ENCODE measurements at places on chromosomes 5 and 9. TPM values are rescaled to one million over a fixed set of nuclear protein-coding genes. Genes with fewer than 3 reads are reported as not detected.

DNA sequence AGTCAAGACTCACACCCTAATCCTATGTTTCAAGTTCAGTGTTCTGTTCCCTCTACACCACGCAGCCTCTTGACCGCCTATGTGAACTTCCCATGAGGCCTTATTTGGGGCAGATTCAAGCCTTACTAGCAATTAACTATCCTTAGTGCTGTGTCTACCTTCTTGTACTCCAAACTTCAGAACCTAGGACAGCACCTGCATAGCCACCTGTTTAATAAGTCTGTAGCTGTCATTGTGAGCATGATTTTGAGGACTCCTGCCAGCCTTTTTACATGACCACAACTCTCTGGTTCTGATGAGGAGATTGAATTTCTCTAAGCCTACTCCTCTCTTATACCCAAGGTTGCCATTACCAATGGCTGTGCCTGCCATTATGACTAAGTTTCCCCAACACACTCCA is 50.8 kb upstream of the PCSK1 start:
- no peak for DNase-seq
- no peak overlapping the region for H3K4me3 ChIP-seq
- H3K36me3 ChIP-seq = no peaks in the 10 kb centered on the region
- H3K4me1 ChIP-seq = no peaks in the 10 kb centered on the region
- H3K27me3 ChIP-seq = no peaks in the 10 kb centered on the region
- H3K27ac ChIP-seq = no peak overlapping the region

DNA sequence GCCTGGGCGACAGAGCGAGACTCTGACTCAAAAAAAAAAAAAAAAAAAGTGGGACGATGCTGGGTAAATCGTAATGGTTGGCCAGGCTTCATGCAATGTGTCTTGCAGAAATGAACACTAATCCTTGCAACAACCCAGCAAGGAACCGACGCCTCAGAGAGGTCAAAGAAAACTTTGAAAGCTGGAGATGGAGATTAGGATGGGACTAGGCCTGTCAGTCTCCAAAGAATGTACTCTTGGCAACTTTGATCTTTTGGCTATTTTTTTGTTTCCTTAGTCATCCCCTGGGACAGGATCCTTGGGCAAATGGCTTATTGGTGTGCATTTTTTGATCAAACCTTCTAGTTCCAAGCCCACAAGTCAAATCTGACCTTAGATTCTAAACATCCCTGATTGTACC is 10.6 kb upstream of the PWWP2A start:
- no peaks in the 10 kb centered on the region for H3K4me1 ChIP-seq
- H3K36me3 ChIP-seq = no peaks in the 10 kb centered on the region
- DNase-seq = no peak
- H3K27me3 ChIP-seq = no peaks in the 10 kb centered on the region
- no peak overlapping the region for H3K4me3 ChIP-seq

- DNase-seq = no peak
- H3K36me3 ChIP-seq = no peaks in the 10 kb centered on the region
- H3K27ac ChIP-seq = no peak overlapping the region
- H3K27me3 ChIP-seq = no peaks in the 10 kb centered on the region
Measured at GRCh38 chr5:36237751-36238150, 4.0 kb downstream of the NADK2 start.

DNA sequence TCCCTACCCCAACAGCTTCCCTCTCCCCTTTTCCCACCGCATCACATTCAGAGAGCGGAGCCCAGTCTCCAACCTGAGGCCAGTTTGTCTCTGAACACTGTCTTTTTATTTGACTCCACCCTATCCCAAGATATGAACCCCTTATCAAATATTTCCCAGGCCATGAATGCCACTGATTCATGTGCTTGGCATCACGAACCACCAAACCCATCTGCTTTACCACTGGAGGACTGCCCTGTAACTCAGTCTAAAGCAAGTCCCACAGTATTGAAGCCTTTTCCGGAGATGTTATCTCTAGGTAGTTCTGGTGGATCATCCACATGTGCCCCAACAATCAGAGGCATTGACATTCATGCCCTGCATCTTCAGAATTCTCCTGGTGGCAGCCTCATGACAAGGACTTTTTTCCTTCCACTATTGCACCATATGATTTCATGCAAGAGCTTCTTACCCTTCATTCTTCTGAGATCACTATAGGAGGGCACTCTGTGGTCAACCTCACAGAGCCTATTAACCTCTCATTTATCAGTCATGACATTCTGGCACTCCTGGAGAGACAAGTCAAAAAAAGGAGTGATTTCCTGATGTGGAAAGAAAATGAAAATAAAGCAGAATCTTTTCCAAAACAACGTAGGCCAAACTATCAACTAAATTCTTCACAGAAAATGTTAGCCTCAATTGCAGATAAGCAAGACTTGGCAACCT is 12.3 kb upstream of the SPATA31D4 start:
- H3K36me3 ChIP-seq = no peaks in the 10 kb centered on the region
- no peak overlapping the region for H3K27ac ChIP-seq
- H3K4me3 ChIP-seq = no peak overlapping the region

DNA sequence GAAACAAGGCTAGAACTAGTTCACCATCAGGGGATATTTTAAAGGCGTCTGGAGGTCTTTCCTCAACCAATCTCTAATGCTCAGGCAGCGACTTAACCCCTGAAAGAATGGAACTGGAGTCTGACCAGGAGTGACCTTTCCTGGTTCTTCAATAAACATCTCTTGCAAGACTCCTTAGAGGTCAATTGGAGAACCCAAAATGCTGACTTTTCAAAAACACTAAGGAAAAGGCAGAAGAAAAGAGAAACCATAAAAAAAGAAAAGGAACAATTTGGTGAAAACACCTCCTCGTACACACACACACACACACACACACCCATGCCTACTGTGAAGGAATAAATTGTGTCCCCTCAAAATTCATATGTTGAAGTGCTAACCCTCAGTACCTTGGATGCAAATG is 12.3 kb downstream of the TIMD4 start:
- no peak overlapping the region for H3K4me3 ChIP-seq
- H3K36me3 ChIP-seq = no peaks in the 10 kb centered on the region
- no peaks in the 10 kb centered on the region for H3K27me3 ChIP-seq
- no peak overlapping the region for H3K27ac ChIP-seq
- DNase-seq = no peak

DNA sequence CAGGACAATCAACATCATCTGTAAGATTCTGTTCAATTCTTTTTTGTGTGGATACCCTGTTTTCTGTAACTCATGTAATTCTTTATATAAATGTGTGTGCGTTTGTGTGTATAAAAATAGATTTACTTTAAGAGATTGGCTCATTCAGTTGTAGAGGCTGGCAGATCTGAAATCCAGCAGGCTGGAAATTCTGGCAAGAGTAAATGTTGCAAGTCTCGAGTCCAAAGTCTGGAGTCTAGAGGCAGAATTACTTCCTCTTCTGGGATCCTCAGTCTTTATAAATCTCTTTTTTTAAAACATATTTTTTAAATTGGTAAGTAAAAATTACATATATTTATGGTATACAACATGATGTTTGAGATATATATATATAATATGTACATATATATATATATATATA is 202.1 kb upstream of the TMEM161B start:
- H3K4me1 ChIP-seq = no peaks in the 10 kb centered on the region
- H3K27me3 ChIP-seq = no peaks in the 10 kb centered on the region
- no peaks in the 10 kb centered on the region for H3K36me3 ChIP-seq

- H3K36me3 ChIP-seq = no peaks in the 10 kb centered on the region
- no peaks in the 10 kb centered on the region for H3K27me3 ChIP-seq
- no peak for DNase-seq
- H3K27ac ChIP-seq = peak overlapping the region; percentile 79
- no peaks in the 10 kb centered on the region for H3K4me1 ChIP-seq
Measured at GRCh38 chr9:36162211-36162738, 6.9 kb upstream of the CCIN start.

- H3K27me3 ChIP-seq = no peaks in the 10 kb centered on the region
- no peak for DNase-seq
- no peak overlapping the region for H3K27ac ChIP-seq
Measured at GRCh38 chr5:61234019-61234418, 71.8 kb upstream of the SMIM15 start.

DNA sequence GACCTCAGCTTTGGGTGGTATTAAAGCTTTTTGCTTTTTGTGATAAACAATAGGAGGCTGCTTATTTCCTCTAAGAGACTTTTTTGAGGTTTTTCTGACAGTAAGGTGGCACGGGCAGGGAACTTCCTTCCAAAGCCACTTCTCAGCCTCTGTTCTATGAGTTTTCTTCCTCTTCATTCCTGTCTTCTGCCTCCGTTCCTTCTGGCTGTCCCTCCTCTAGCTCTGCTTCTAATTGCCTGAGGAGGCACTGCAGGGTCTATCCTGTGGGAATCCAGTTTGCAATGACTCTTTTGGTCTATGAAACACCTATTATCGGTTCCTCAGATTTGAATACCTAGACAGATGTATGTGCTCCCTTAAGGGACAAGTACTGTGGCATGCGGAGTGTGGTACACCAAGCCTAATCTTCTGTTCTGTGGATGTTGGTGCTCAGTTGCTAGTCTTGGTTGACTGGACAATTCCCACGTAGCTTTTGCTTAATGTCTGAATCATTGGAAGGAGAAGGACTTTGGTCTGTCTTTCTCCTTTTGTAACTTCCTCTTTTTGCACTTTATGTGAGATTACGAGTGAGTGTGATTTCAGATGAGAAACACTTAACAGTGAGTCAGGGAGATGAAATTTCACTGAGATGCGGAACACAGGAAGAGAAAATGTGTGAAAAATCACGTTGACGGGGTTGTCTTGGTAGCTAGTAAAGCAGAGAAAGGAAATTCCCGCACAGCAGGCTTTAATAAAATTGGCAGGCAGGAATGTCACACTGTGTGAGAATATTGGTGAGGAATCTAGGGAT is 305.2 kb downstream of the EFNA5 start:
- H3K4me1 ChIP-seq = no peaks in the 10 kb centered on the region
- no peak overlapping the region for H3K4me3 ChIP-seq
- no peaks in the 10 kb centered on the region for H3K36me3 ChIP-seq
- H3K27me3 ChIP-seq = no peaks in the 10 kb centered on the region

- no peak overlapping the region for H3K27ac ChIP-seq
- no peak overlapping the region for H3K4me3 ChIP-seq
- peaks cover 50% of the 10 kb centered on the region for H3K36me3 ChIP-seq
- no peaks in the 10 kb centered on the region for H3K27me3 ChIP-seq
- no peak for DNase-seq
- H3K4me1 ChIP-seq = peaks cover 39% of the 10 kb centered on the region
Measured at GRCh38 chr9:93123561-93124283, 10.3 kb downstream of the NINJ1 start.

Gene MARVELD2
- total RNA-seq = 1.2 TPM

Gene IL3
- total RNA-seq = not detected

Gene HRCT1
- total RNA-seq = 13.2 TPM

Gene ELP1
- total RNA-seq = 21.8 TPM

Gene PGM5
- 29.1 TPM for total RNA-seq

Gene RMND5B
- 50.0 TPM for total RNA-seq
